Activated naive CD4-positive, alpha-beta T cell (primary cell): ENCODE measurements at places on chromosomes 2 and 18.

GRCh38 chr2:43531251-43531650 is 64.6 kb downstream of the THADA start:
- DNase-seq: no peak

DNA sequence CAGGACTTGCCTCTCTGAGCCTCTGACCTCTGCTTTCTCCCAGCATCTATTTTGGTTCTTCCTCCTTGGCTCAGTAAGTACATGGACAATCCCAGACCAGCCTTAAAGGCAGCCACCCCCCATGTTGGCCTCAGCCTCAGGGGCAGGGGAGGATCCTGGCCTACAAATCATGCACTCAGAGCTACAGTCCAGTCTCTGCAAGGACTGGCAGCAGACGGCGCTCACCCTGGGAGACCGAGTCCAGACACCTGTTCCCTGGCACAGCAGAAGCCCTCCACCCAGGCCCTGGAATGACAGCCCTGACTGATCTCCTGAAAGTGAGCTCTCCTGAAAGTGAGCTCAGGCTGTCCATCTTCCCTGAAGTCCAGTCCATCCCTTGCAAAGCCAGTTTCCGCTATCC is 25.7 kb upstream of the PTPN4 start:
- DNase-seq: no peak

GRCh38 chr2:205903549-205904129 is 182.3 kb downstream of the INO80D start:
- no peak for DNase-seq

- DNase-seq: no peak
Measured at GRCh38 chr2:219017201-219017931, 23.9 kb downstream of the CFAP65 start.

- no peak for DNase-seq
Measured at GRCh38 chr2:216714376-216714775, 19.0 kb upstream of the IGFBP5 start.

DNA sequence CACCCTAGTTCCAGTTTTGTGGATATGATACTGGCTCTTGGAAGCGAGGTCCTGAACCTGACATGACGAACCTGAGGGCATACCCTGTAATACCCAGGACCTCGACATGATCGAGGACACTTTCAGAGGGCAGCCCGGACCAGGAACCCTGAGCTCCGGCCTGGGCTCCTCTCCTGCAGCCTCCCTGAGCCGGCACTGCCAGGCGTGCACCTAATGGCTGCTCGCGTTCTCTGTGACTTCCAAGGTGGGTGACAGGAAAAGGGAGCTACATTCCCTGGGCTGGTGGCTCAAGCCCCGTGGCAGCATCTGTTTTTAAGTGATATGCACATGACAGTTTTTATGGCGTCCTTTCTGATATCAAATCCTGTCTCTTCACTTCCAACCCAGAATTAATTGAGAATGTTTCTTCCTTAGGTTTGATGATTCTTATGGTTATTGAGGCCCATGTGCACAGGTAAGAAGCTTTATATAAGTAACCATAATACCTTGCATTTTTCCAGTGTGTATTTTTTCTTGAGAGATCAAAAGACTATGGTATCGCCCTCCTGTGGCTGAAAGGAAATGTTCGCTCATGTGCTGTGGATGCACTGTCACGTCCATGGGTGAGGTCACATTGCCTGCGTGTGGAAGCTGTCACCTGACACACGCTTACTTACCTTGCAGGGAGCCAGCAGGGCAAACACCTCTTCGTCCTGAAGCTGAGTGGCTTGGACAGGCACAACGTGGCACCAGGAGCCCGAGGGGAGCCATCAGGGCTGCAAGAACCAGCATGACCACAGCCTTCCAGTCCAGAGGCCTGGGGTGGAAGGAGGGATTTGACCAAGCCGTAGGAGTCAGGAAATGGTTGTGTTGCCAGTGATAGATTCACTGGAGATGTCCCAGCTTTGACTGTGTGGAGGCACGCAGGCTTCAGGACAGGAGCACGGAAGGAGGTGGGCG is 367.4 kb upstream of the MYT1L start:
- DNase-seq: no peak
